ENCODE measurements at places on chromosomes 12 and 14. TPM values are rescaled to one million over a fixed set of nuclear protein-coding genes. Genes with fewer than 3 reads are reported as not detected.

The CIROP gene
- total RNA-seq: not detected

The LRP1-AS gene
- total RNA-seq: not detected

The KRT86 gene
- total RNA-seq: 0.20 TPM

The PMCH gene
- not detected for total RNA-seq

The APPL2 gene
- 179 TPM for total RNA-seq

The ATN1 gene
- total RNA-seq: 78.9 TPM

The CLEC4E gene
- not detected for total RNA-seq

The ACOT6 gene
- not detected for total RNA-seq

The GDF3 gene
- total RNA-seq: not detected

The SOX5 gene
- 3.9 TPM for total RNA-seq

The FZD10 gene
- 0.40 TPM for total RNA-seq
